ENCODE measurements at places on chromosomes 12 and 14.

- no peak for DNase-seq
These were observed 9.0 kb downstream of the HOXC12 start for GRCh38 chr12:53963434-53964314.

DNA sequence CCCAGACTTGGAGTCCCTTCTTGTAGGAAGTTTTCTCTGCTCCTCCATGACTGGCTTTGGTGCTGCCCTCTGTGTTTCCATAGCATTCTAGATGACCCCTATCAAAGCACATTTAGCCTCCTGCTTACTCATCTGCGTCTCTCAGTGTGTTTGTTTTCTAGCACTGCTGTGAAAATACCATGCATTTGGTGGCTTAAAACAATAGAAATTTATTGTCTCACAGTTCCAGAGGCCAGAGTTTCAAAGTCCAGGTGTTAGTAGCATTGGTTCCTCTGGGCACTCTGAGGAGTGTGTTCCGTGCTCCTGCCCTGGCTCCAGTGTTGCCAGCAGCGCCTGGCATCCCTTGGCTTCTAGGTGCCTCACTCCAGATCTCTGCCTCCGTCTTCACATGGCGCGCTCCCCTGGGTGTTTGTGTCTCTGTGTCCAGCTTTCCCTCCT is 86.1 kb downstream of the CACNA1C start:
- DNase-seq: no peak

DNA sequence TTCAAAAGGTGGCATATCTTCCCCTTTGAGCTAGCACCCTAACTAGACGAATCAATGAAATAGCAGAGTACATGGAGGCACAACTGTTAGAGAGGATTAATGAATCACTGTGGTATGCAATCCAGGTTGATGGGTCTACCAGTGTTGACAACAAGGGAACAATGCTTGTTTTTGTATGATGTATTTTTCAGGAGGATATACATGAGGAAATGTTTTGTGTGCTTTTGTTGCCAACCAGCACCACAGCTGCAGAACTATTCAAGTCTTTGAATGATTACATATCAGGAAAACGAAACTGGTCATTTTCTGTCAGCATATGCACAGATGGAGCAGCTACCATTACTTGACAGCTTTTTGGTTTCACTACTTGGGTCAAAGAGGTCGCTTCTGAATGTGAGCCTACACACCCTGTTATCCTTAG is 142.6 kb downstream of the GPHN start:
- DNase-seq: no peak

DNA sequence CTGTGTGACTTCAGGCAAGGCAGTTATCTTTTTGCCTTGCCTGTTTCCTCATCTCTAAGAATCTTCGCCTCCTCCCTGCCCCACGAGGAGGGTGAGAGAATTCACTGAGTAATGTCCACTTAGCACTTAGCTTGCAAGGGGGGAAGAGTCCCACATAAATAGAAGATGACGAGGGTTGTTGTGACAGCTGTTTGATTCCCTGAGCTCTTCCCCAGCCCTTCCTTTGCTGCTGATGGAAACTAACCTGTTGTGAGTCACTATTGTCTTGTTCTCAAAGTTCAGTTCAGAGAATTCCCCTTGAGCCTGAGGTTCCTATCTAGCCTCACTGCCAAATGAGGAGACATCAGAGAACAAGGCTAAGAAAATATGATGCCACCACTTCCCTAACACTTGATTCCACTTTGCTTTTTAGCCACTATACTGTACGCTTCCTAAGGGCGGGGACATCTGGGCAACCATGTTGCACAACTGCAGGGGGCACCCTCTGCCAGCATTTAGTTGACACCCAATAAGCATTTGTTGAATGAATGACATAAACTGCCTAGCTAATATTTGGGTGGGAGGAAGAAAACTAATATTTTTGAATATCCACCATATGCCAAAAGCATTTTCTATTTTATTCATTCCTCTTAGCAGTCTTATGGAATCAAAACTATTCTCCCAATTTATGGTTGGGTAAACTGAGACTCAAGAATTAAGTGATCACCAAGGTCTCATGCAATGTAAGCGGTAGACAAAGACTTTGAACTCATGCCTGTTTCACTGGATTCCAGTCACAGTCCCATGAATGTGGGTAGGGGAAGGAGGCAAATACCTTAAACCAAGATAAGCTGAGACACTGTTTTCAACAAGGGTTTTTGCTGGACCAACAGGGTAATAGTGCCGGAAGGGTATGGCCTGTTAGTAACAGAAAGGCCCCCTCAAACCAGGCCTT is 77.6 kb downstream of the ZFP36L1 start:
- DNase-seq: no peak

DNA sequence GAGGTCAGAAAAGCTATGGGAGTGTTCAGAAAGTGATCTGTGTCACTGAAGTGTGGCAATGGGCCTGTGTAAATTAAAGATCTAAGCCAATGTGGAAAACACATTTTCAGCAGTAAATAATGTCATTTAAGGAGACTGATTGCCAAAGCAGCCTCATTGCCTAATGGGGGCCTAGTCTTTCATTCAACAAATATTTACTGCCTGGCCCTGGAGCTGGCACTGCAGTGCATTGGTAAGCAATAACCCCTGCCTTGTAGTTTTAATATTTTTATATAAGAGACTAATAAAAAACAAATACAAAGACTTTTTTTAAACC is 326.6 kb downstream of the BTG1 start:
- DNase-seq: no peak
